T-helper 2 cell treated with Interferon-gamma antibody and Interleukin-4, amounts not matched to agents 5 μg/mL and 100 μg/mL, for 36 hours (primary cell): ENCODE measurements at places on chromosomes 5 and 9.
A peak's percentile ranks its signal among the peaks of the same experiment; 100 is the strongest.

DNA sequence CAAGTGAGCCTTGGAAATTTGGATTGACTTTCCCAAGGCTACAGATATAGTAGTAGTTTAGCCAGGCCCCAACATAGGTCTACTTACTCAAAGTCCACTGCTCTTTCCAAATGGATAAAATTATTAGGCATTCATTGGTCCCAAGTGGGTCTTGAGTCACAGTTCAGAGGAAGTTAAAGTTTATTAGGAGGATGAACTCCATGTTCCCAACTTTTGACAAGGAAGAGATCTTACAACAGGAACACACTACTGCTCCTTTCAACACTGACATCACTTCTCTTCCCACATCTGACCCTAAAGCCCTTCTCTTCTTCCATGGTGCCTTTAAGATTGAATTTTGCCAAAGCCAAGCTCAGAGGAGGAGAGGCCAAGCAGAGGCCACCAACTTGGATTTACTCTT, 234.5 kb upstream of the TRIM32 start:
- no peaks in the 10 kb centered on the region for H3K27me3 ChIP-seq
- H3K36me3 ChIP-seq = no peaks in the 10 kb centered on the region
- no peak overlapping the region for H3K27ac ChIP-seq
- H3K4me3 ChIP-seq = no peak overlapping the region
- no peaks in the 10 kb centered on the region for H3K4me1 ChIP-seq

- H3K4me3 ChIP-seq = no peak overlapping the region
- peaks cover 24% of the 10 kb centered on the region for H3K27me3 ChIP-seq
- H3K4me1 ChIP-seq = no peaks in the 10 kb centered on the region
These were observed 9.9 kb upstream of the FBP1 start for GRCh38 chr9:94649100-94649819.

- peaks cover 5% of the 10 kb centered on the region for H3K4me1 ChIP-seq
- H3K36me3 ChIP-seq = no peaks in the 10 kb centered on the region
- peaks cover 27% of the 10 kb centered on the region for H3K27me3 ChIP-seq
- H3K4me3 ChIP-seq = peak overlapping the region; percentile 69
- H3K27ac ChIP-seq = no peak overlapping the region
These were observed 767 bp downstream of the RALGPS1 start for GRCh38 chr9:126915281-126915816.

DNA sequence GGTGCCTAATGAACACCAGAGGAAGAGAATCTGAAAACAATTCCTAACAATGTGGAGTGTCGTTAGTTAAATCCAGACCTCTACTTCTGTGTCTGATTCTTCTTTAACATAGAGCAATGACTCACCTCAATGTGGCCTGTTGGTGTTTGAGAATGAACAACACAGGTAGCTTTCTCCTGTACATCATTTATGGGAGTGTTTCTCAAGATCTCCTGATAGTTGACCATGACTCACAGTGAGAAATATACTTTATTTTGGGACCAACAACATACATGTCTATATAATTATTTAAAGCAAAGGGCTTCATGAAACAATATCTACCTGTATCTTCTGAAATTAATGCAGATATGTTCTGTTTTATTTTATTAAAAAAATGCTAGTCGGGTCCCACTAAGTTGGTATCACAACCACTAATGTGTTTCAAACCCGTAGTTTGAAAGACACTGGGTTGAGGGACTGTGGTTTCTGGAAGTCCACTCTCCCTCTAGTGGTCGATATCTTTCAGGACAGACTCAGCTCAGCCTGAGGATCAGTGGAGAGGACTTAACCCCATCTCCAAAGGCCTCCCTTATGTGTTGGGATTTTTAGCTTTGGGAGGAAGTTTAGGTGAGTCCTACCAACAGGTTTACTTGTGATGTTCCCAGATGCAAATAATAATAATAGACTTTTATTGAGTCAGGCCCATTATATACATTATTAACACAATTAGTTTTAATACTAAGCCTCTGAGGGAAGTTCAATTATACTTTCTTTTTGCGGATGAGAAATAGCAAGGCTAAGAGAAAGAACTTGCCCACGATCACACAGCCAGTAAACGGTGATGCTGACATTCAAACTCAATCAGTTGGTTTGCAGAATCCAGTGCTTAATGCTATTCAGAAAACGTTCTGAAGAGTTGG, 70.0 kb upstream of the KLF9 start:
- no peaks in the 10 kb centered on the region for H3K36me3 ChIP-seq
- no peak for DNase-seq
- H3K27ac ChIP-seq = no peak overlapping the region
- no peak overlapping the region for H3K4me3 ChIP-seq
- no peaks in the 10 kb centered on the region for H3K4me1 ChIP-seq

DNA sequence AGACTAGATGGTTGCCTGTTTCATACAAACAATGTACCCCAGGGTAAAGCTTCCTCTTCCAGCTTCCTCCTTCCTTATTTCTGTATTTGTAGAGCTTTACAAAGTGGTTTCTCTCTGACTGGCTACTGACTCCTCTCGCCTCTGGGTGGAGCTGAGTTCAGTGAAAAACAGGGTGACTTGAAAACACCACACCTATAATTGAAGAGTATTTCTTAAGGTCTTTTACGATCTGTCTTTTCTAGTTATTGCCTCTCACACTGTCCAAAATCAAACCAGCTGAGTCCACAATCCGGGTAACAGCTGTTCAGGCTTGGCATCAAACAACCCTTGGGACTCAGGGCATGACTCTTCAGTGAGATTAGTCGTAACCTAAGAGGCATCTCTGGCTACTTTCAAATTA, 200.4 kb downstream of the ARRDC3 start:
- H3K27me3 ChIP-seq = peaks cover 11% of the 10 kb centered on the region
- DNase-seq = no peak
- H3K27ac ChIP-seq = peak overlapping the region; percentile 53
